ENCODE measurements at places on chromosomes 6 and 20.

DNA sequence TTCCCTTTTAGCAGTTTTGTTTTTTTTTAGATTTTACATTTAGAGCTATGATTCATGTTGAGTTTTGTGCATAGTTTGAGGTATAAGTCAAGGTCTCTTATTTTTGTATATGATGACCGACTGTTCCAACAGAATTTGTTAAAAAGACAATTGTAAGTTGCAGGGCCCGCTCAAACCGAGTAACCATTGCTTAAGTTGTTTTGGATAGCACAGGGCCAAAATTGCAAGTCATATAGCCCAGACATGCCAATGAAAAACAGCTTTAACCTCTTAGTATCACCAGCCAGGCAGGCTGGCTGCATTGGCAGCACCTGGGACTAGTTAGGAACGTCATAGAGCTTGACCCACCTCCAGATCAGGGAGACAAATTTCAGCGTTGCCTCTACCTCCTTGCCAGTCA, 47.3 kb downstream of the PFDN4 start:
- no peak for DNase-seq

DNA sequence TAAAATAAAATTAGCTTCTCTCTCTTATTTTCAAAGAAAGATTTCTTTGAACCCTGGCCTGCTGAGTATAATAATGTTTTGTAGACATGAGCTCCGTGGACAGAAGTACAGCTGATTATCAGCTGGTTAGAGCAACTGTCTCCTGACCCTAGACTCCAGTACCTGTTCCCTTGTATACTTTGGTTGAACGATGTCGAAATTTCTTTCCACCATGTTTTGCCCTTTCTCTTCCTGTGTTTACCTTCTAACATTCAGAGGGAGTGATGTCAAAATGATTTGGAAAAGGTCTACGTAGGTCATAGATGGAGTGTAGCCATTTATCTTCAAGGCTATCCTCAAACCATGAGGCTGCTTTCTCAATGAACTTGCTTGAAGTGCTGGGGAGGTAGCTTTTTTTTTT, 16.8 kb upstream of the ADTRP start:
- no peak for DNase-seq

DNA sequence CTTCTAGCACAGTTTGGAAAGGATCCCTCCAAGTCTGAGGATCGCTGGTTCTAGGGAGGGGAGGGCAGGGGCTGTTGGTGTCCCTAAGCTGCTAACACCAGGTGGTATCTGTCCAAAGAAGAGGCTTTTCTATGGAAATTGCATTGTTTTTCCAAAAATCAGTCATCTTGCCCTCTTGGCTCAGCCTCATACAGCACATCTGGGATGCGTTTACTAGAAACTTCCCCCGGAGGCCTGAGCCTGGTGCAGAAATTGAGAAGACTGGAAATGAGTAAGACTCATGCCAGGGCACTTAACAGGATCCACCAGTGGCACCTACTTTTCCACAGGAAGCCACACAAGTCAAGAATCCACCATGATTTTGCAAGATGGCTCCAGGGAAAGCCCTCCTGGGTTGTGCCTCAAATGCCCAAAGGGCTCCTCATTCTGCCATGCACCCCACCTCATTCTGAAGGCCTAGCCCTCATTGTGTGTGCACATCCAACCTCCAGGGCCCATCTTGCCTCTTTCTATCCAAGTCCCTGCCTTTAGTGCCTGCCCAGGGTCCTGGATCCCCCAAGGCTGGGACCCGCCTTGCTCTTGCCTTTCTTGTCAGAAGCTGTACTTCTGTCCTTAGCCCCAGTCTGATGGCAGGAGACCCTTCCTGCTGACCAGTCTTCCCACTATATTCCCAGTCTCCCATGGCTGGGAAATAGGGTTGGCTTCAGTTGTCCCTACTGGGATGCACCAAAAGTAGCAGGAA, 97.6 kb downstream of the MRPL14 start:
- DNase-seq, result no peak

DNA sequence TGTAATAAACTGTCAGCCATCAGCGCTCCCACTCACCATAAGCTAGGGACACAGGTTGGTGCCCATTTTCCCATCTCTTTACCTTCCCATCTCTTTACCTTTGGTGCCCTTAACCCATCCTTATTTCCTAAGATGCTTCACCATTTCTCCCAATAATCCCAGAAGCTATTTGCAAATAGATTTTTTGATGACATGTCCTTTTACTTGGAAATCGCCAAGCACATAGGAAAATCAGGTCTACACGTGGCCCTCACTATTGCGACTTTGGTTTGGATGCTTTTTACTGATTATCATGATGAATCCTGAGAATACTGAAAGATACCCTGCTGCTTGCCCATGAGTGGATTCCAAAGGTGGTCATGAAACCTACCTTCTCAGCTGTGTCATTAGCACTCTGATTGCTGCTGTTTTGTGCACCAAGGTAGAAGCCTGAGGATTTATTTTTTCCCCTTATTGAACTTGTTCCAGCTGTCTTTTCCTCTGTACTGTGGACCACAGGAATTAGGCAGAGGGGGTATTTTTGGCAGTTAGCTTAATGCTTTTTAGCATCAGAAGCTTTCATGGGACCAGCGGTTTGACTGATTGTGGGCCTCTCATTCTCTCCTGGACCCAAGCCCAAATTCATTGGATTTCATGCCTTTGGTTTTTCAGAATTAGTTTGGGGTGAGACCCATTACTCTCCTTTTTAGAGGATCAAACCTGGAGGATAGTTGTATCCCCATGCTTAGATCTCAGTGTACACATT, 229.6 kb upstream of the RIN2 start:
- no peak for DNase-seq

DNA sequence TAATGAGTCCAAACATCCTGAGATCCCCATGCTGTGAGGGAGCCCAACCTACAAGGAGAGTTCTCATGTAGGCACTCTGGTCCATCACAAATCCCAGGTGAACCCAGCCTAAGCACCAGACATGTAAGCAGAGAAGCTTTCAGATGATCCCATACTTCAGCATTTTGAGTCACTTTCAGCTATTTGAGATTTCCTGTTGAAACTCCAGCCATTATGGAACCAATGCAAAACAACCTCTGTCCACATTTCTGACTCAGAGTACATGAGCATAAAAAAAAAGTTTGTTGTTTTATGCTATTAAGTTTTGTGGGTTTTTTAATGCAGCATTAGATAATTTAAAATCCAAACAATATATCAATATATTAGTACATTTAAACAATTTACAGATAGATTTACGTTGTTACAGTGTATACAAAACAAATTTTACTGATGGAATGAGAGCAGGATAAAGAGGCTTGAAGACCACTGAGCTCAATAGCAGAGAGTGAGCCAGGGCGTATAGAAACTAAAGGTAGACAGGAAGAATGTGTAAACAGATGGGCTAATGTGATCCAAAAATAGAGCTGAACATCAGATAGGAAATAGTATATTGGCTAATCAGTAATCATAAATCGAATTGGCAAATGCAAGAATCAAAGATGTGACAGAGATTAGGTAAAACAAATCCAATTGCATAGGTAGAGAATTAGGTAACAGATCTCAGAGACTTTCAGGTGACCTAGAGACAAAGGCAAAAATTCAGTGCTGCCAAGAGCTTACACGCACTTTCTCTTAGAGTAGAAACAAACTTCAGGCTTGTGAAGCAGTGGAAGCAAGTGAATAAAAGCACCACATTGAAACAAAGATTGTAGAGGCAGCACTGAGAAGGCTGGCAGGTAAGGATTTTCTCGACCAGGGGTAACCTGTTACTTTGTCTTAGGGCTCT, 36.2 kb upstream of the PLCB1 start:
- DNase-seq, result no peak

- DNase-seq, result no peak
Measured at GRCh38 chr20:23147964-23148730, 62.0 kb upstream of the CD93 start.

GRCh38 chr6:35448191-35448590, 3.9 kb upstream of the FANCE start:
- DNase-seq, result no peak

GRCh38 chr20:62349556-62350097, 17.5 kb downstream of the LAMA5 start:
- no peak for DNase-seq

GRCh38 chr6:113449051-113449450, 408.1 kb upstream of the MARCKS start:
- DNase-seq, result no peak

DNA sequence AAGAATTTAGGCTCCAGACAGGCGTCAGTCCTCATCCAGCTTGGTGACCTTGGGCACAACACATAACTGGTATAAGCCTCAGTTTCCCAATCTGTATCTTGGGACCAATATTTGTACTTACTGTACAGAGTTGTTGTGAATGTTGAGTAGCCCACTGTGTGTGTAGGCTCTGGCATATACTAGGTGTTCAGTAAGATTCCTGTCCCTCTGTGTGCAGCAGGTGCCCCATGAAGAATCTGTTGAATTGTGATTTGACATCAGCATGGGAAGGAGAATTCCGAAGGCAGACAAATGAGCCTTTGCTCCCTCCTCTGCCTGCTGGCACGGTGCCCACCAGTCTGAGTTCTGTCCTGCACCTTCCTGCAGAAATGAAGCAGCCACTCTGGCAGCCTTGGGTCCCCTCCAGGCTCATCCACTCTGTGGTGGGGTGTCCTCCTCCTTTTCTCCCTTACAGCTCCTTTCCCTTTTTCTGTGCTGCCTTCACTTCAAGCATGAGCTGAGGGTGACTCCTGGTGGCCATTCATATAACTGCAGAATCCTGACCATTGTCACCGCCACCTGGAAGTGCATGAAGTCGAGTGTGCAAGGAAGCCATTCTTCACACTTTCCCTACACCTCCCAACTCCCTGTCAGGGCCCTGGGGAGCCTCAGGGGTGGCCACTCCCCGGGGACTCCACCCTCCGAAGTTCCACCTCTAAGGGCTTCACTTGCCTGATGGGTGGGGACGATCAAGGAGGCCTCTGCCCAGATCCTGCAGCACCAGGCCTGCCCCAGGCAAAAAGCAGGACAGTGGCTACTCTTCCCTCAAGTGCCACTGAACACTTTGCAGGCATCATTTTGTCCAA, 48.2 kb downstream of the MRPL14 start:
- DNase-seq, result no peak

- DNase-seq, result no peak
Measured at GRCh38 chr6:10381830-10382208, 33.1 kb downstream of the TFAP2A start.

- no peak for DNase-seq
Measured at GRCh38 chr6:169220068-169220964, 33.3 kb downstream of the THBS2 start.

DNA sequence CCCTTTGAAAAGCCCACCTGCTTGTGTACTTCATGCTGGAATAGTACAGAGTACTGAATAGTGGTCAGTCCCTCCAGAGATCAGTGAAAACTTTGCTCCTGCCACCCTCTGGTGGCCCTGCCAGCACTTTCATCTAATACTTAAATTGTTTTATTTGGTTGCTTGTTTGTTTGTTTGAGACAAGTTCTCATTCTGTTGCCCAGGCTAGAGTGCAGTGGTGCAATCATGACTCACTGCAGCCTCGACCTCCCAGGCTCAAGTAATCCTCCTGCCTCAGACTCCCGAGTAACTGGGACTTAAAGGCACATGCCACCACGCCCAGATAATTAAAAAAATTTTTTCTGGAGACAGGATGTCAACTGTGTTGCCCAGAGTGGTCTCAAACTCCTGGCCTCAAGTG, 9.1 kb downstream of the FAM83D start:
- no peak for DNase-seq

DNA sequence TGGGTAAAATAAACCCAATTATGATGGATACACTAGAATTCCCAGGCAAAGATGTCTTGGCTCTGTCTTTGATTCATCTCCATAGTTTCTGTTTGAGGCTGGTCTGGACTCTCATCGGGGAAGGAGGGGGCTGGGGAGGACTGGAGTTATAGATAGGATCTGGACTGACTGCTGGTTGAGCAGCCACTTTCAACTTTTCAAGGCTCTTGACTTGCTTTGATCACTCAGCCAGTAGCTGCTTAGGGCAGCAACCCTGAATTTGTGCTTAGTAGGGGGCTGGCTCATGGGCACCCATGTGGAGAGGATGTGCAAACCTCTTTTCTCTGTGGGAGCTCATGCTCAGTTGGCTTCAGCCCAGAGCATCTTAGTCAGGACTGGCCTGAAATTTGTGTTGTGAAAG, 114.0 kb upstream of the NEDD9 start:
- DNase-seq, result no peak

- no peak for DNase-seq
Measured at GRCh38 chr6:148146717-148147462, 195.7 kb upstream of the SASH1 start.

DNA sequence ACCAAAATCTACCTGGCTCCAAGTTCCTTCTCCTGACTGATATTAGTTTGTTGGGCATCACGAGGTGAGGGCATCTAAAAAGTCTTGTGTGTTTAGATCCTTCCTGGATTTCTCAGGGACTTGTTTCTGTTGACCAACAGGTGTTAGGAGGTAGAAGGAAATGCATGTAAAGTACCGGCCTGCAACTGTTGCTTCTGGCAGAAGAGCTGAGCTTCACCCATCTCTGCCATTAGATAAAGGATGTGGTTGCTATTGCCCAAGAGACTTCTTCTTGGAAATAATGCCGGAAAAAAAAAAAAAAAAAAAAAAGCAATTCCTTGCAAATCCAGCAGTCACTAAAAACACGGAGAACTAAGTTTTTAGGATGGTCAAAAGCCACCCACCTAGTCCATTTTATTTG, 303.1 kb downstream of the CDH26 start:
- DNase-seq, result no peak

GRCh38 chr6:111767752-111768430, 105.4 kb downstream of the FYN start:
- no peak for DNase-seq

- DNase-seq, result no peak
Measured at GRCh38 chr6:118912646-118913045, 18.7 kb downstream of the ASF1A start.

DNA sequence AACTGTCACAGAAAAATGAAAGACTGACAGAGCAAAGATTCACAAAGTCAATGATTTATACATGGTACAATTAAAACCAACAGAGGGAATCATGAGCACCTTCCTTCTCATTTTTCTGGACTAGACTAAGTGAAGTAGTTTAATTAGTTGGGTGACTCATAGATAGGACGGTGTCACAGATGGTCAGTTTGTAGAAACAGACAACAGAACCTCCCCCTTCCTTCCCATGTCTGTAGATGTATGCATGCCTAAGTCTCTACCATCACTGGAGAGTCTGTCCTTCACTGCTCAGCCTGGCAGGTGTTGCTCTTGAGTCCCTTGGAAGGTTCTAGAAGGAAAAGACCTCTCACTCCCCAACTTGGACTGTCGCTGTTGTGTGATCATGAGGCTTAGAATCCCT, 75.4 kb upstream of the EEF1E1 start:
- no peak for DNase-seq

DNA sequence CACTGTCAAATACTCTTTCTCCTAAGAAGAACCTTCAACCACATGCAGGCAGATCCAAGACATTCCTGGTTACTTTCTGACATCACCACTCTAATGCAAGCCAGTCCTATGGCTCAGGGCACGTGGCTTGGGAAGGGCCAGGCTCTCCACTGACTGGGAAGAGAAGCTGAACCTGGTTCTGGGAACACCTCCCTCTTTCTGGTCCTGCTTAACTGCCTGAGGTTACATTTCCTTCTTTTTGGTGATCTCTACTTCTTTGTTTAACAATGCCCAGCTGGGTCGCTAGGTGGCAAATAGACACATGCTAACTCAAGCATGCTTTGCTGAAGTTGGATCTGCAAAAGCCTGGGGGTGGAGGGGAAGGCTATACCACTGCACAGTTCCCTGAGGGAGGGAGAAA, 249.8 kb downstream of the GMDS start:
- no peak for DNase-seq

All from NCI-H345 (cell line).